Breast epithelium (tissue), 4 donors: ENCODE measurements at places on chromosomes 2 and 18.

- H3K27ac ChIP-seq: no peak overlapping the region
- H3K36me3 ChIP-seq: no peaks in the 10 kb centered on the region
- peak; percentile 15 for DNase-seq
- H3K27me3 ChIP-seq: no peaks in the 10 kb centered on the region
- H3K4me1 ChIP-seq: peaks cover 4% of the 10 kb centered on the region
These were observed 1.9 kb upstream of the PROM2 start for GRCh38 chr2:95272299-95272751.

DNA sequence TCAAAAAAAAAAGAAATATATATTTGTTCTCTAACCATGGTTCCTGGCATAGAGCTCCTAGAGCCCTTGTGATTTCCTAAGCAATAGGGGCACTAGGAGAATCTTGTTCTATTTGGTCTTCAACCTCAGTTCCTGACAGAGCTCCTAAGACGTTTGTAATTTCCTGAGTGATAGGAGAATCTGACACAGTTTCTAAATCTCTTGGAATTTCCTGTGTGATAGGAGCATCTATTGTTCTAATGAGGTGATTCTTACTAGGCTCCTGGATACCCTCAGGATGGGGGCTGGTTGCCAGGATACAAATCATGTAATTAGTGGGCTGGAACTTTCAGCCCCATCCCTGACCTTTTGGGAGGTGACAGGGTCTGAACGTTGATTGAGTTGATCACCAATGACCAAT is 245.8 kb downstream of the ZEB2 start:
- no peak overlapping the region for H3K4me3 ChIP-seq
- H3K4me1 ChIP-seq: no peaks in the 10 kb centered on the region
- no peak for DNase-seq
- H3K27me3 ChIP-seq: no peaks in the 10 kb centered on the region
- no peaks in the 10 kb centered on the region for H3K36me3 ChIP-seq
- no peak overlapping the region for H3K27ac ChIP-seq

DNA sequence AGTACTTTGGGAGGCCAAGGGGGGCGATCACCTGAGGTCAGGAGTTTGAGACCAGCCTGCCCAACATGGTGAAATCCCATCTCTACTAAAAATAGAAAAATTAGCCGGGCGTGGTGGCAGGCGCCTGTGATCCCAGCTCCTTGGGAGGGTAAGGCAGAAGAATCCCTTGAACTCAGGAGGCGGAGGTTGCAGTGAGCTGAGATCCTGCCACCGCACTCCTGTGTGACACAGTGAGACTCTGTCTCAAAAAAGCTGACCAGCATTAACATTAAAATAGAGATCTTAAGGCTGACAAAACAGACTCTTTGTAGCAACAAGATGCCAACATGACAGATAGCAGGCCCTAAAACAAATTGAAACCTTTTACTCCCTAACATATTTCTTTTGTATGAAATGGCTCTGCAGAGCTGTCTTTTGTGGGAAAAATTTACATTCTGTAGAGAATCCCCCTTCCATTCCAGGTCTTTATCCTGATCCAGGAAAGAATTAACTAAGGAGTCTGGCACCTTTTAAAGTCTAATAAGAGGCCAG is 213.9 kb downstream of the RAB3GAP1 start:
- H3K36me3 ChIP-seq: no peaks in the 10 kb centered on the region
- H3K4me3 ChIP-seq: no peak overlapping the region
- no peak overlapping the region for H3K27ac ChIP-seq
- H3K4me1 ChIP-seq: no peaks in the 10 kb centered on the region
- no peak for DNase-seq
- no peaks in the 10 kb centered on the region for H3K27me3 ChIP-seq

GRCh38 chr18:78980279-78980771 is 707 bp downstream of the SALL3 start:
- no peak for DNase-seq
- H3K36me3 ChIP-seq: no peaks in the 10 kb centered on the region
- peaks cover 90% of the 10 kb centered on the region for H3K27me3 ChIP-seq
- peak overlapping the region; percentile 37 for H3K4me3 ChIP-seq
- H3K27ac ChIP-seq: no peak overlapping the region
- H3K4me1 ChIP-seq: no peaks in the 10 kb centered on the region
